ENCODE measurements at places on chromosomes 13 and 19.

- DNase-seq, result no peak
Observed at GRCh38 chr13:66563076-66563475, 667.1 kb downstream of the PCDH9 start.

GRCh38 chr19:12841094-12841493 is 2.8 kb downstream of the MAST1 start:
- DNase-seq, result no peak

DNA sequence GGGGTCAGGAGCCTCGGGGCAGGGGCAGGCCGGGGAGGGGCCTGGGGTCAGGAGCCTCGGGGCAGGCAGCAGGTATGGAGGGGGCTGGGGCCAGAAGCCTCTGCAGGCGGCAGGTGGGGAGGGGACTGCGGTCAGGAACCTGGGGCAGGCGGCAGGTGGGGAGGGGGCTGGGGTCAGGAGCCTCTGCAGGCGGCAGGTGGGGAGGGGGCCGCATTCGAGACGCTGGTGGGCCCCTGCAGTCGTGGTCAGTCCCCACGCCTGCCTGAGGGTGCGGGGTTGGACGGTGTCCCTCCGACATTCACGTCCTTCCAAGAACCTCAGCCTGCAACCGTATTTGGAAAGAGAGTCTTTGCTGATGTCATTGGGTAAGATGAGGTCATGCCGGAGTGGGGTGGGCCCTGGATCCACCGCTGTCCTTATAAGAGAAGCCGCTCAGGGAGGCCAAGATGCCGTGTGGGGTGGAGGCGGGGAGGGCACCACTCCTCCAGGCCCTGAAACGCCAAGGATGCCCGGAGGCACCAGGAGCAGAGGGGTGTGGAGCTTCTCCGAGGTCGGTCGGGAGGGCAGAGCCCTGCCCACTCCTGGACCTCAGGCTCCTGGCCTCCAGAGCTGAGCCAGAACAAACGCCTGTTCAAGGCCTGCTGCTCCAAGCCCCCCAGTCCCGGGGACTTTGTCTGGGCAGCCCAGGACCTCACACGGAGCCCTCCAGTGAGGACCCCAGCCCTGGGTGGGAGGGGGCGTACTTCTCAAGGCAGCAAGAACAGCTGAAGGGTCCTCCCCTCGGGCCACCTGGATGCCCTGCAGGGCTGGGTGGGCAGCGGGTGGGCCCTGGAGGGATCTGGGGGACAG is 30.1 kb downstream of the PIP5K1C start:
- DNase-seq, result no peak

GRCh38 chr13:90238413-90238812 is 1109.1 kb upstream of the MIR17HG start:
- no peak for DNase-seq

GRCh38 chr13:23325191-23325590 is 108.3 kb downstream of the SACS start:
- no peak for DNase-seq

DNA sequence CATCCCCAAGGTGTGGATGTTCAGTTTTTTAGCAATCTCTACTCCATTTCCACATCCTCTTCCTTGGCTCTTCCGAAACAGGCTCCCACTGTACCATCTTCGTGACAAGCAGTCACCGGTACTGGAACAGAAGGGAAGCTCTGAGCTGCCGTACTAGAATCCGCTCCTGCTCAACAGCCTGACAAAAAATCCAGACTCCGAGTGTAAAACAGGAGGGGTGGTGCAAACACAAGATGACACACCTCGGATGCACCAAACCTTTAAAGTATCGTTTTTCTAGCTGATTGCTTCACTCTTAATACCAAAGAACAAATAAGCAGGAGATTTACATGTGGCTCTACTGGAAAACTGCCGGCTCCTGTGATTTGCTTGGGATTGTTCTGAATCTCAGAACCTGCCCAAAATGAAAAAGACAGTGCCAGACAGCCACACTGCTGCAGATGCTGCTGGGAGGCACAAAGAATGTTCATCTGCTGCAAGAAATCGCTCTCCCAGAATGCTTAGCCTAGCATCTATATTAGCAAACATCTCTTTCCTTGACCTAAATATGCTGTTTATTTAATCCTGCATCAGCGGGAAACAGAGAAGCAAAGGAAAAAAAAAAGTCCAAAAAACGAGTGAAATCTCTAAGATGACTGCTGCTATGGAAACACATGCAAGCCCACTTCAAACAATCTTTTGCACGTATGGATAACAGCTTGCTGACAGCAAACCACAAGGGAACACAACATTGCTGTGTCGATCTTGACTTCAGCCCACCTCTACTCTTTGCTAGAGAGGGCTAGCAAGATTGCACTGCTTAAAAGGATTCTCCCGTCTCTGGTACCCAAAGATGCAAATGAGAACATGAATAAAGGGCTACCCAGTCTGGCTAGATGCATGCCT is 38.0 kb upstream of the DOCK9 start:
- no peak for DNase-seq

DNA sequence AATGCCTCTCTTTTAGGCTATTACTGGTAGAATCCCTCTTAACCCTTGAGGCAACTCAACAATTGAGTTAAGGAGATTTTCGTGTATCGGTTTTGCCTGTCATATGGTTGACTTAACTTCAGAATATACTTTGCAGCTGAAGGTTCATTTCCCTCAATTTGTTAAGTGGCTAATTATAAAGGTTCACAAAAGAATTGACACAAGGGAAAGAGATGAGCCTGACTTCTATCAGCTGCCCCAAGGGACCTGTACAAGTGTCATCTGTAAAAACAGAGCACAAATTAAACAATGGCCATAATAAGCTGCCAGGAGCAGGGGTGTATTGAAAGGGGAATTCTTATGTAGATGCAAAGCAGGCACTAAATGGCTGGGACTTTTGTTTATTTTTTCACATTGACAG is 334.8 kb upstream of the OBI1 start:
- no peak for DNase-seq

- peak; percentile 29 for DNase-seq
Observed at GRCh38 chr19:38047049-38047438, 140.0 kb downstream of the SIPA1L3 start.

DNA sequence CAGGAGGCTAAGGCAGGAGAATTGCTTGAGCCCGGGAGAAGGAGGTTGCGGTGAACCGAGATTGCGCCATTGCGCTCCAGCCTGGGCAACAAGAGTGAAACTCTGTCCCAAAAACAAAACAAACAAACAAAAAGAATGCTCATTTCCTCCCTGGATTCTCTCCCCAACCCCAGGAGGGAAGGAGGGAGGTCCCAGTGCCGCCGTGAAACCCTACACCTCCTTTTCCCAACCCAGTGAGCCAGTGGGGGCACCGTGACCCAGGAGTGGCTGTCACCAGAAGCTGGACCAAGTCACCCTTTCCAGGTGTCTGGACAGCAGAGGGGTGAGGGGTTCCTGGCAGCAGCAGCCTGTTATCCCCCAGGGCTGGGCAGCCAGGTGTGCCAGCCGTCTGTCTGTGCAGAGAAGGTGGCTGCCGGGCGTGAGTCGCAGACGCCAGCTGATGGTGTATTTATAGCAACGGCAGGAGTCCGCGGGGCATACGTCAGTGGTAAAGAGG is 23.5 kb downstream of the NFIC start:
- DNase-seq, result no peak

- no peak for DNase-seq
Observed at GRCh38 chr13:114230117-114230516, 4.6 kb upstream of the CDC16 start.

DNA sequence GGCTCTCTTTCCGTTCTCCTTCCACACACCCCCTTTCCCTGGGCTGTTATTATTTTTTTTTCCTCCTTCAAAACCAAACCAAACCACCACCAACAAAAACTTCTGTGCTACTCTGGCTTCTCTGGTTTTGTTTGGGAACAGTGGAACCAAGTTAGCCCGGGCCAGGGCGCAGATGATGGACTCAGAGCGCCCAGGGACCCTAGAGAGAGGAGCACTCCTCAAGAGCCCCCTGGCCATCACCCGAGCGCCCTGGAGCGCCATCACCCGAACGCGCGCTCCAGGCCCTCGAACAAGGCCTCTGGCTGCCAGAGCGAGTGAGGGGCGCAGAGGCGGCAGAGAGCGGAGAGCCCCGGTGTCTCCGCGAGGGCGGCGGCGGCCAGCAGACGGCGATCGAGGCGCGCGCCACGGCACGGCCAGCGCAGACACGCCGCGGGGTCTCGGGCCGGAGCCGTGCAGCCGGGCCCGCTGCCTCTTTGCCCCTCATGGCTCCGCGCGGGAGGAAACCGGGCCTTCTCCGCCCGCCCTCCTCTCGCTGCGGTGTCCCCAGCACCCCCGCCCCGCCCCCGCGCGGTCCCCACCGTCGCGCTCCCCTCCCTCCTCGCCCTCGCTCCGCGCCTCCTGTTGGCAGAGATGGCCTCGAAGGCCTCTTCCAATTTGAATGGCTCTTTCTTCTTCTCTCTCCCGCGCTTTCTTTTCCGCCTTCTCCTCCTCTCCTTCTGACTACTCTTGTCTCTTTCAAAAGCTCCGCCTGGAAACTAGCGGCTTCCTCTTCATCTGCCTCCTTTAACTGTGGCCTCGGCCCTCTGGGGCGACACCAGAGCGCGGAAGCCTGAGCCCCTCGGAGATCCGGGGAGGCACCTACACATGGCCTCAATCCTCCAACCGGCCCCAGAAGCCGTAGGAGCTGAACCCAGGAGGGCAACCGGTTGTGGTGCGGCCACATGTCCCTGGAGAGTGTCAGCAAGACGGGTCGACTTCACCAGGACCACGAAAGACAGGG is 4.1 kb upstream of the SOX1 start:
- DNase-seq, result no peak

DNA sequence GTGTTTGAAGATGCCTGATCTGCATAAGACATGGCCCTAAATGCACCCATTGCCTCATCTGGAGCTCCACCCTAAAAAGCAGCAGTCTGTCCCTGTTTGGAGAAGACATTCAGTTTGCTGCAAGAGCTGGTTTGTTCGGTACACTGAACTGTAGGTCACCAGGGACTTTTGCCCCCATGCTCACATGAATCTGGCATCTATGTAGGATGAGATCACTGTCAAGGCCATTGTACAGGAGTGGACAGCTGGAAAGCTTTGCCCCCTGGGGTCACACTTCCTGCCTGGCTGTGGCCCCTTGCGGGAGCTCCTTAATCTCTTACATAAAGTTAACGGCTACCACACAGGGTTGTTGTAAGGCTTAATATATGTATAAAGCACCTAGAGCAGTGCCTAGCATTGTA is 73.0 kb downstream of the IPO5 start:
- no peak for DNase-seq

- no peak for DNase-seq
Observed at GRCh38 chr13:85197431-85197830, 601.8 kb downstream of the SLITRK6 start.

- no peak for DNase-seq
Observed at GRCh38 chr13:51630288-51630615, 46.0 kb downstream of the WDFY2 start.

GRCh38 chr13:84086847-84087162 is 204.5 kb upstream of the SLITRK1 start:
- DNase-seq, result no peak

GRCh38 chr13:20654156-20654555 is 49.3 kb upstream of the IL17D start:
- no peak for DNase-seq

DNA sequence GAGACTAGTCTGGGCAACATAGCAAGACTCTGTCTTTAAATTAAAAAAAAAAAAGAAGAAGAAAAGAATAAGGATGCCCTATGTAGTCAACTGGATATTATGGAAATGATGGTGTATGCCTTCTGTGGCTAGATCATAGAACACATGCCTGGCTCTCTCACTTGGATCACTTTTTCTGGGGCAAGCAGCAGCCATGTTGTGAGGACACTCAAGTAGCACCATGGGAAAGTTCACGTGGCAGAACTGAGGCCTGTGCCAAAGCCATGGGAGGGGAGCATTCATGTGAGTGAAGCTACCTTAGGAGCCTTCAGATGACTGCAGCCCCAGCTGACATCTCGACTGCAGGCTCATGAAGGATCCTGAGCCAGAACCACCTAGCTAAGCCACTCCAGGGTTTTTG is 12.0 kb downstream of the PLAUR start:
- DNase-seq, result no peak

DNA sequence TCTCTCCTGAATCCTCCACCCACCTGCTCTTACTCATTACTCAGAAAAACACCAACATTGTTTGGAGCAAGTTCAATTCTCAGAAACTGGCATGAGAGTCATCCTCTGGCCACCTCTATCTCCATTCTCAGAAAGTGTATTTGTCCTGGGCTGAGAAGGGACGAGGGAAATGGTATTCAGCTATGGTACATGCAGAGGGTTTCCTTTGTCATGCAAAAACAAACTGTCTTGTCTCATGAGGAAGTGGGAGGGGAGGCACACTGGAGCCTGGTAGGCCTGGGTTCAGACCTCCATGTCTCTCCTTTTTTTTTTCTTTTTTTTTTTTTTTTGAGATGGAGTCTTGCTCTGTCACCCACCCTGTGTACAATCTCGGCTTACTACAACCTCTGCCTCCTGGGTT is 31.9 kb upstream of the LILRA2 start:
- DNase-seq, result no peak

GRCh38 chr19:38483016-38483630 is 49.6 kb downstream of the RYR1 start:
- DNase-seq, result no peak

- DNase-seq, result no peak
Observed at GRCh38 chr13:44068737-44069136, 189.0 kb downstream of the LACC1 start.

GRCh38 chr19:43625918-43626579 is 6.6 kb upstream of the ZNF428 start:
- DNase-seq, result no peak

GRCh38 chr19:48962029-48962848 is 2.9 kb upstream of the FTL start:
- DNase-seq, result no peak

- no peak for DNase-seq
Observed at GRCh38 chr13:33017323-33017929, 1.2 kb downstream of the KL start.

DNA sequence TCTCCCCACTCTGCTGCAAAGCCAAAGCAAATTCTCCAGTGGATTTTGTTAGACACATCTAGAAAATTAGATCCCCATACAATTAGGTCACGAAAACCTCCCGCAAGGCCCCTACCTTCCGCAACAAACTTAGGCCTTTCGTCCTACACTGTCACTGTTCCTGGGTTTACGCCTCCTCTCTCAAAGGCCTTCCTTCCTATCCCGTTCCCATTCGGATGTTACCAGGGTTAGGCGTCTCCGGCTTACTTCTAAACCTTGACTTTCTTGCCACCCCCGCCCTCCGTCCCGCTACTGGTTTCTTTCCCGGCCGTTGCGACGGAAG is 754 bp downstream of the RNF6 start:
- DNase-seq, result no peak

GRCh38 chr19:53867225-53868090 is at the start of gene MYADM:
TSS of gene MYADM (plus strand) at chr19:53867883. CDS start at chr19:53873530, 5,647 bp downstream.
- DNase-seq, result peak; percentile 100

DNA sequence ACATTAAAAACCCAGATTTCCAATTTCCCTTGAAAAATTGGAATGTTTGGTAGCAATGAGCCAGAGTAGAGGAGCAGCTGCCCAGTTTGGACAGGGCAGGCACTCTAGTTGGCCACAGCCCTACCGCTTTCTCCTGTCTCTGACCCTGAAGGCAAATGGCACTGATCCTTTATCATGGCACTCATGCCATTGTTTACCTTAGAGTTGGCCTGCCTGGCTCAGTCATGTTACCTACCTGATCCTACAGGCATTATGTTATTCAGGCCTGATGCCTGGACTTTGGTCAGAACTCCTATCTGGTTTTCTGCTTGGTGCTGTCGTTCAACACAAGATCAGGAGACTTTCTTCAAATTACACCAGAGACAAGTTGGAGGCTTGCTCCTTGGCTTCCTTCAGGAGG is 24.9 kb upstream of the TDRD3 start:
- DNase-seq, result no peak

Data from activated T-cell treated with anti-CD3 and anti-CD28 coated beads, Interleukin-2, amount 50 U/mL, for 4 hours (primary cell).